HS-27A (cell line): ENCODE measurements at places on chromosomes 13 and 19.

DNA sequence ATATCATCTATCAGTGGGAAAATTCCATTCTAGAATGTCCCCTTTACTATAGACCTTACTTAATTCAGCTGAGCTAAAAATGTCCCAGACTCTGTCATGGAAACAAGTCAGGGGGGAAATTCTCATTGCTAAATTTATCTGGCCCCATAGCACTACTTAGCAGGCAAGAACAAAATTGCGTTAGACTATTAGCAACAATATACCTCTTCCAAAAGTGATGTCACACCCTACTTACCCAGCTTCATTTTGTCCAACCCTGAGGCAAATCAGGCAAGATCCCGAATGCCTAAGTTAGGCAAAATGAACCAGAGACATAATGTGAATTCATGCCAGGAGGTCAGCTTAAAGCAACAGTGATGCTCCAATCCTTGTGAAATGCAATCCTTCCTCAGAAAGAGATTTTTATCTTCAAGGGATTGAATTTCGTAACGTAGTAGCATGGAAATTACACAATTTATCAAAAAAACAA lies 93.7 kb downstream of the FRY start:
- DNase-seq: no peak

DNA sequence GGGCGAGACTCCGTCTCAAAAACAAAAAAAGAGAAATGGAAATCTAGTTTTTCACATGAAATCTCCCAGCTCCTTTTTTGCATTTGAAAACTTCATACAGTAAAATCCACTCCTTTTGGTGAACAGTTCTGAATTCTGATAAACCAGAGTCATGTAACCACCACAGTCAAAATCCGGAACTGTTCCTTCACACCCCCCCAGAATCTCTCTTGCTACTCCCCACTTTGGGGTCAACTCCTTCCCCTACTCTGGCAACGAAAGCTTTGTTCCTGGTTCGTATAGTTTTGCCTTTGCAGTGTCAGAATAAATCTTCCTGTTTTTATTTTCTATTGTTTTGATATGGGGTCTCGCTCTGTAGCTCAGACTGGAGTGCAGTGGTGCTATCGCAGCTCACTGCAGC lies 23.7 kb downstream of the RCN3 start:
- no peak for DNase-seq

DNA sequence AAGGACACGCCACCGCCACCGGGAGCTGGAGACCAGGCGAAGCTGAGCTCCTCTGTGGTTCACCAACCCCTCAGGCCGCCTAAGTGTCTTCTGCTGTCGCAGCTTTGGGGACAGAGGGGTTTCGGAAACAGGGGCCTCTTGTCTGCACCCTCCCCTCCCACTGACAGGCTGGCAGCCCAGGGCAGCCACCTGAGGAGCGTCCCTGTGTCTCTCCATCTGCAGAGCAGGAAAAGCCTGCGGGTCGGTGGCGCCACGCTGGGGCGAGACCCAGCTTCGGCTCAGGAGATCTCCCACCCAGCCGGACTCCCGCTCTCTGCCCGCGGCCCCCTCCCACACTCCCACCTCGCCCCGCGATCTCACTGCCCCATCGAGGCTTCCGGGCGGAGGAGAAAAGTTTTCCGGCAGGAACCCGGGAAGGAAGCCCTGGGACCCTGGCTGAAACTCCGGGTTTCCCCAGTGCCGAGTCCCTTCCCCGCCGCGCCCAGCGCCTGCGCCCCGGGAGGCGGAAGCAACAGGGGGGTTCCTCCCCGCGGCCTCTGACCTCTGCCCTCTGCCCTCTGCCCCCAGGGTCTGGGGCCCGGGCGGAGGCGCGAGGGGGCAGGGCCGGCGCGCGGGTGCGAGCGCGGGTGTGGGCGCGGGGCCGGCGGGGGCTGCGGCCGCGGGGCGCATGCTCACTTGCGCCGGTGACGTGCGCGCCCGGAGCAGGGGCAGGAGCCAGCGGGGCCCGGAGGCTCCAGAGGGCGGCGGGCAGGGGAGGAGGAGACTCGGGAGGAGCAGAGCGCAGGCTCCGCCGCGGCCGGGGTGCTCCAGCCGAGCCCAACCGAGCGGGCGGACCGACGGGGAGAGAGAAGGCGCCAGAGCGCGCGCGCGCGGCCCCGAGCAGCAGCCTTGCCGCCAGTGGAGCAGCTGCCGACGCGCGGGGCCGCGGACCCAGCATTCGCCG lies at the start of gene ATP11A:
TSS of gene ATP11A (plus strand) at position 736 of the 943 bp plus-strand sequence. CDS start 379 bp downstream, outside the sequence.
- peak; percentile 19 for DNase-seq

DNA sequence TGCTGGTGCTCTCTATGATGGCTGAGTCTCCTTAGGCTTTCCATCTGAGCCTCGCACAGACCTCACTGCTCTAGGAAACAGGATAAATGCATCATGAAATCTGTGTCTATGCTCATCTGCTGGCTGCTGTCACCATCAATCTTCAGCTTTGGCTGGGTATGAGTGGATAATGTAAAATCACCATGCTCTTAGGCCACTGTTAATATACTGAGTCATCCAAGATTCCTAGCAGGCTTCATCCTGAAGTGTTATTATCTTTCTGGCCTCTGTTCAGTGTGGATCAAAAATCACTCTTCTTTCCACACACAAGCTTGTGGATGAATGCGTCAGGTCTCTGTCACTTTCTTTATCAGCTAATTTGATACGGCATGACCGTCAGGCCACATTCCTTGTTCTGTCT lies 317.4 kb downstream of the NALCN start:
- DNase-seq: no peak

- DNase-seq: no peak
Measured at GRCh38 chr13:46803586-46803985, 6.6 kb upstream of the ESD start.

DNA sequence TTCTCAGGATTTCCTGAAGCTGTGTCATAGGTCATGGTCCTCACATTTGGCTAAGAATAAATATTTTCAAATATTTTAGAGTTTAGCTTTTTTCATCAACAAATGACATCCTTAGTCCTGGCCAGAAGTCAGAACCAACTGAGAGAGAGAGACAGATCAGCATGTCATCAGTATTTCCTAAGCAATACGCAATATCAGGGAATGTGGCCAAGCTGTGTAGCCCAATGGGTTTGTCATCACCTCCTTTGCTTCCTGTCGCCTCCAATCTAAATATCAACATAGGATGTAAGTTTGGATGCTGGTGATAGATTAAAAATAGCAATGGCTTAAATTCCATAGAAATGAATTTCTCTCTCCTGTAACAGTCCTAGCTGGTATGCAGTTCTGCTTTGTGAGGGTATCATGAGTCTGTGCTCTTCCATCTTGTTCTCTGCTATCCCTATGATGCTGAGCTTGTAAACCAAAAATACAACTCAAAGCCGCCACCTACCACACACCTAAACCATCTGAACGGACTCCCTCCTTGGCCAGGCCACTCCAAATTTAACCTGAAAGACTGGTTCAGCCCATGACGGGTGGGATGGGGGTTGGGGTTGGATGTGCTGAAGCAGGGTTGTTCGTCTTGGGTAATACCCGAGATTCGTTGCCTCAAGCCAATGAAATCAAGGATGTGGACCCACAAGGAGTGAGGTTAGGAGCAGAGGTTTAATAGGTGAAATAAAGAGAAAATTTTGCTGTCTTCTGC lies 10.0 kb upstream of the IGSF23 start:
- DNase-seq: peak; percentile 98

- no peak for DNase-seq
Measured at GRCh38 chr19:46076031-46076880, 35.5 kb upstream of the IGFL4 start.

DNA sequence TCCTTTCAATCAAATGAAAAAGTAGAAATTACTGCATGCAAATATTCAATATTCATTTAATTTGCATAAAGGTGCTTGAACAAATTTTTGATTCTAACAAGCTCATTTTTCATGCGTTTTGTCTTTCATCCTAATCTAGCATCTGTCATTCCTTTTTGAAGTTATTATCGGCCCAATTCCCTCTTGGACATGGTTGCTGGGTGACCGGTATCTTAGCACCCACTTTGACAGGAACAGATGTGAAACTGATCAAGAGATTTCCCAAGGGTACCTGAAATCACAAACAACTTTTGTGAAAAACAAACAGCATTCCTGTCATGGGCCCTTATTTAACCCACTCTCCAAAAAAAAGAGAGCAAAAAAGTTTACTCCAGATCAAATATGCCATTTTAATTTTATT lies 13.3 kb downstream of the DACH1 start:
- DNase-seq: no peak

DNA sequence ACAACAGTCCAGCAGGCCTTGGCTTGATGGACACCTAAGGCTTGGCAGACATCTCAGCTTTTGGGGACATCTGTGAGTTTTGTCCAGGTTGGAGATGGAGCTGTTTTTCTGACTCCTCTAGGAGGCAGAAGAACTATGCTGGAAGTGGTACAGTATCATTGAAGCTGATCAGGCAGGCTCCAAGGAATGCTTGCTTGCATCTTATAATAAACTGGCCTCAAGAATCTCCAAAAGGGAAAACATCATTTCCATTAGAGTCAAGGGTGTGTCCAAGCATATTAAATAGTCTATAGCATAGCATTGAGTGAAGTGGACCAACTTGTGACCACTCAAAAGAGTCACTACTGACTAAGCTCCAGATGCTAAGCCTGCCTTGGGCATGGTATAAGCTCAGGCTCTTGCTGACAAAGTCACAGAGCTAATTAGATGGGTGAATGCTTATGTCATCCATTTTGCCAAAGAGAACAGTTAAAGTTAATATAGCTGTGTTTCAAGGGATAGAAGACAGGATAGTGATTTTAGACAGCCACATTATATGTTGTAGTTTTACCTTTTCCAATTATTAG lies 216.0 kb downstream of the DNAJC15 start:
- DNase-seq: no peak

- no peak for DNase-seq
Measured at GRCh38 chr13:74154981-74155380, 20.8 kb upstream of the KLF12 start.

DNA sequence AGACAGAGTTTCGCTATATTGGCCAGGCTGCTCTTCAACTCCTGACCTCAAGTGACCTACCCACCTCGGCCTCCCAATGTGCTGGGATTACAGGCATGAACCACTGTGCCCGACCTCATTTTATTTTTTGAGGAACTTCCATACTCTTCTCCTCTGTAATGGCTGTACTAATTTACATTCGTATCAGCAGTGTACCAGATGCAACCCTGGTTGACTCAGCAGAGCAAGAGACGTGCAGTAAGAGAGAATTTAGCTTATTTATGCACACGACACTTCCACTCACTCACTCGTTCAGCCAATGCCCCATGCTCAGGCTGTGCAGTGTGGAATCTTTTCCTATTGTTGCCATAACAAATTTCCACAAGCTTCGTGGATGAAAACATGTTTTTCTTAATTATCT lies 6.9 kb downstream of the KIR3DL3 start:
- DNase-seq: no peak

DNA sequence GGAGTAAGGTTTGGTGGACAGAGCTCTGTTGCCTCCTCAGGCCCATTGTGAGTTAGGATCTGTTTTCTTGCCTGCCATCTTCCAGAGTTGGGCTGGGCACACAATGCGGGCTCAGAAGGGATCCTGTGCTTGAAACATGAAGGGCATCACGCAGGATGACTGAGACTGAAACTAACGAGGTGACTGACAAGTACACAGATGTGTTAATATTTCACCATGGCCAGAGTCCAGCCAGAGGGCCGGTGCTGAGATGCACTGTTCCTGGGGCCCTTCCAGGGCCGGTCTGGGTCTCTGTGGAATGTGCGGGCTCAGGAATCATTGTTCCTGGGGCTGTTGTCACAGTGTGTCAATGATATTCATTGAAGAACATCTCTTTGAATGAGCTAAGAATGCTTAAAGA lies 163.7 kb downstream of the URI1 start:
- DNase-seq: no peak

DNA sequence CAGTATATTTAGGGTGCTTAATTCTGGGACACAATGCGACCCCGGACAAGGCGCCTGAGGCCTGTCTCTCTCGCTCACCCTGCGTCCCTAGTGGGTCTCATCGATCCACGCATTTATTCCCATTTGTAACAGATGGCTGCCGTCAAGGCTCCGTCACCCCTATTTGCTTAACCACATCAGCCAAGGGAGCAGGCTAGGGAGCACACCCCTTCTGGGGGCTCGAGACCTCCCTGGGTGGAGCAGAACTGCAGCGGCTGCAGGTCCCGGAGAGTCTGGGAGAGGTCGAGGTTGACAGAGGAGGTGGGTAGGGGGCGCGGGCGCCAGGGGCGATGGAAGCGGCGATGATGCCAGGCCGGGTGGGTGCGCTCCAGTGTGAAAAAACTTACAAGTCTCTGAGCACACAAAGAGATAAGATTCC lies 507 bp downstream of the ALG5 start:
- DNase-seq: no peak

GRCh38 chr13:75607447-75607846 lies 28.7 kb upstream of the LMO7 start:
- DNase-seq: no peak

DNA sequence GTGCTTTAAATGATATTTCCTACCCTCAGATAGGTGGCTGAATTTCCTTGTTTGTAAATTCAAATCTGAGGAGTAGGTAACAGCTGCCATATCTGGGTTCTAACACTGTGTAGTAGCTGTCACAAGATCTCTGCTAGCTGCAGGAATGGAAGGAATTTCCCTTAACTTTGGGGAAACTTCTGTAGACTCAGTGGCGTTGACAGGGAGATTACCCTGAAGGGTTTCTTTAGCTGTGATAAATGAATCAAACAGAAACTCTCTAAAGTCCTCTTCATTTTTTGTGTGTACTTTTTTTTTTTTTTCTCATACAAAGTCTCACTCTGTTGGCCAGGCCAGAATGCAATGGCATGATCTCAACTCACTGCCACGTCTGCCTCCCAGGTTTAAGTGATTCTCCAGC lies 5.3 kb upstream of the EPSTI1 start:
- DNase-seq: no peak

DNA sequence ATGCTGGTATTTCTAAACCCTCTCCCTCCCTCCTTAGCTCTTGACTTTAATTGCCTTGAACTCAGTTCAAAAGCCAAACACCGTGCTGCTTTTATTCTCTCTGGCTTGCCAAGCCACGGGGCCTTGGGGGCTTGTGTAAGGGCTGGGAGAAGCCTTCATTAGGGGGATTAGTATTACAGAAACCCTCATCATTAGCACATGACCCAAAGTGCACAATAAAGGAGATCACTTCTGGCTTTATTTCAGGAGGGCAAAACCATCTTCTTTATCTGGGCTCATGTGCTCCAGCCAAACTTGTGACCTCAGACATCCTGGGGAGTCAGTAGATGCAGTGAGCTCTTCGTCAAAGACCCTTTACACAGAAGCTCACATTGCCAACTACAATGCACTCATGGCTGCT lies at the start of gene DCT:
TSS of gene DCT (minus strand) at position 67 of the 400 bp plus-strand sequence. CDS start 427 bp downstream, outside the sequence.
- no peak for DNase-seq
